ENCODE measurements at places on chromosomes 6 and 20.

DNA sequence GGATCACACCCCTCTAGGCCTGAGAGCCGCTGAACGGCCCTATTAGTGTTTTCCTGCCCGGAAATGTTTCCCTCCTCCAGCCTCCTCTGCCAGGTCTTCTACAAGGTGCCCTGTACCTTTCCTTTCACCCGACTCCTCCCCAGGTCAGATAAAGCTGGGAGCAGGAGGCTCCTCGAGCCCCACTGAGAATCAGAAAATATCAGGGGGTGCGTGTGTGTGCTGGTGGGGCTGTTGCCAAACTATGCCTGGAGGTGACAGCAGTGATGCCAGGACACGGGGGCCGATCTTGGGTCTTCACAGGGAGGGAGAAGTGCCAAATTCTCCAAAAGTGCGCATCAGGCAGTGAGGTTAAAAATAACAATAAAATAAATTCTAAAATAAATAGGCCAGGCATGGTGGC is 222.8 kb upstream of the RREB1 start:
- no peak for DNase-seq

DNA sequence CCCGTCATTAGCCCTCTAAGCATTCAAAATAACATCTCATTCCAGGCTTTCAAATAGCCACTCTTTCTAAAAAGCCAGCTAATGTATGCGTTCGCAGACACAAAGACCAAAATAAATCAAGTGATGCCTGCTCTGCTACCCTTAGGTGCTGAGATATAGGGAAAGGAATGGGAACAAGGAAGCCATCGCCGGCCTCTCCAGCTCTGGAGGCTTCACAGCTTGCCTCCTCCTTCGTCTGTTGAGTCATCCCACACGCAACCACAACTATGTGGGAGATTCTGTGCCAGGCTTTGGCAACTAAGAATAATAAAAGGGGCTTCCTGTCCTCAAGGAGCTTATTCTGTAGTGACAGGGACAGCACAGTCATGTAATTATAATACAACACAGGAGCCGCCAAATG is 27.3 kb upstream of the SLC22A23 start:
- no peak for DNase-seq

DNA sequence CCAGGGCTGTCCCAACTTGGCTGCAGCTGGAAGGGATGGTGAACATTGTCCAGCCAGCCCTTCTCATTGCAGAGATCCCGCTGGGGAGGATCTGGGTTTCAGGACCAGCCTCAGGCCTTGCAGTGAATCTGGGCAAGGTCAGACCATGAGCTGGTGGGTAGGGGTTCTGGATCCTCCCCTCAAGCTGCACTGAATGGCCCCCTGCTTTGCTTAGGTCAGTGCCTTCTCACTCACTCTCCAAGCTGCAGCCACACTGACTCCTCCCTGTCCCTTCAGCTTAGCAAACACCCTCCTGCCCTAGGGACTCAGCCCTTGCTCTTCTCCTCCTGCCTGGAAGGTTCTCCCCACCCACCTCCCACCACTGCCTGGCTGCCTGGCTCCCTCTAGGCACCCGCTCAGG is 95.3 kb upstream of the KCNG1 start:
- no peak for DNase-seq

DNA sequence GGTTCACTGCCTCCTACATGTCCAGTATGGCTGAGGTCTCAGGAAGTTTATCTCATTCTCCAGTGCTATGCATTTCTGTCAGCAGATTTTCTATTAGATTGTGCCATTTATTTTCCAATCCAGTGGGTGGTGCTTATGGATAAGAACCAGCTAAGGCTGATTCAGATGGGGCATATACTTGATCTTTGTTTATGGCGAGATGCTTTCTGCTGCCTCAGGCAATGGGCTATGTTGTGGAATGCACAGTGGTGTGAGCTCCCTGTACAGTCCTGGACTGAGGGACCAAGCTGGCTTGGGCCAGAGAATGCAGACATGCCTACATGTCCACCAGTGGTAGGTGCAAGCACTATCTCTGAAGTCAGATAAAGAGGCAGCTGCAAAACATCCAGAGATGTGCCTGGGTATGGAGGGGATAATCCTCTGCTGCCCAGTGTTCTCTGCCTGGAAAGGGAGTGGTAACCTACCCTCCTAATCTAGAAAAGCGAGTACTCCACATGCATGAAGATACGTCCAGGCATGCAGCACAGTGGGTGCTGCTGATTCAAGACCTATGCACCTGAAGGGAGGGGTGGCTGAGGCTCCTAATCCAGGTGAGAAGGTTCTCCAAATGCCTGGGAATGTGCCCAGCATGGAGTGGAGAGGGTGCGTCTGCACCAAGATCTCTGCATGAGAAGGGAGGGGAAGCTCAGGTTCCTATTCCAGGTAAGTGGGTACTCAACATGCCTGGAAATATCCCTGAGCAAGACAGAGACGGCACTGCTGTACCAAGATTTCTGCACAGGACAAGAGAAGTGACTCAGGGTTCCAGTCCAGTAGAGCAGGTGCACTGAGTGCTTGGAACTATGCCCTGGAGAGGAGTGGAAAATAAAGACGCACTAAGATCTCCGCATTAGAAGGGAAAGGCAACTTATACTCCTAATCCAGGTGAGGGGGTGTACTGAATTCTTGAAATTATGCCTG is 9.4 kb downstream of the CST4 start:
- no peak for DNase-seq

DNA sequence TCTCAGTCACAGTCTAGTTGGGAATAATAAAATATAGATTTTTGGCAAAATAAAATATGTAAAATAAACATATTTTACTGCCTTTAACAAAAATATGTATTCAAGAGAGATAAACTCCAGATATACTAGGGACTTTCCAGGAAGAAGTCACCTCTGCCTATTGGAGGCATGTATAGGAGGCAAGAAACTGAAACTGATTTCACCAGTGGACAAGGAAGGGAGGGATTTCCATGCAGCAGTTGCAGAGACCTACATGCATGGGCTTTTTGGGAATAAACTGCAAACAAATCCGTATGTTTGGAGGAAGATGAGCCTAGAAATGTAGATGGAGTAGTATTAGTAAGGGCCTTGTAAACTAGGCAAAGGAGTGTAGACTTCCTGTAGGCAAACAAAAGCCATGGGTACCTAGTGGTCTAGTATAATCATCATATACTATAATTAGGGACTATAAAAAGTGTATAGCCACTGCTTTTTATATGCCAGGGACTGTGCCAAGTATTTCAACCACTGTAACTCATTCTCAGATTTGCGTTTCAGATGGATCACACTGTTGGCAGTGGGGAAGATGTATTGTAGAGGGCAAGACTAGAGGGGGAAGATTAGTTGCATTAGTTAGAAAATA is 38.9 kb downstream of the CD109 start:
- no peak for DNase-seq

DNA sequence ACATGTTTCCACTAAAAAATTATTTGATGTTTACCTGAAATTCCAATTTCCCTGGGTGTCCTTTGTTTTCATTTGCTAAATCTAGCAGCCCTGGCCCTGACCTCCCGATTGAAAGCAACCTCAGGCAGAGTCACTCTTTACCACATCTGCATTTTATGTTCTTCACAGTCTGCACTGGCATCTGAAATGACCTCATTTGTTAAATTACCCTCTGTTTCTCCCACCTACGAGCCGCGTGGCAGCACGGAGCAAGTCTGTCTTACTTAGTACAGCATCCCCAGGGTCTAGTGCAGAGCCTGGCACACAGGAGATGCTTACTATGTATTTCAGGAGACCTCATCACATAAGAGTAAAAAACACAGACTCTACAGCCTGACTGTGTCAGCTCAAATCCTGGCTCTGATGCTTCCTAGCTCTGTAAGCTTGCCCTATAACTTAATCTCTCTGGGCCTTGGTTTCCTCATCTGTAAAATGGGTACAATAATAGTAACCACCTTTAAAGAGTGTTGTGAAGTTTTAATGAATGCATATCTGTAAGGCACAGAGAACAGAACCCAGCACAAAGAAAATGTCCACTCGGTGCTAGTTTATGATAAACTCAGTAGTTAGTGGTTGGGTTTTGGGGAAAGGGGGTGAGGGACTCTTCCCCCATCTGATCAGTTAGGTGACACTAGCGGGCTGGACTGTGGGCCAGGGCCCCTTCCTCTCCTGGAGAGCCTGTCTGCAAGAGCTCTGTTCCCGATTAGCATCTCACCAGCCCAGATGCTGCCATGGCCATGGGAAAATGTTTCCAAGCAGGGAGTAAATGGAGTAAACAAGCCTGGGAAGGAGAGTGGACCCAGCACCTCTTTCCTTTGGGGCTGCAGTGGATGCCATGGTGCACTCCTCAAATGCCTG is 88.2 kb downstream of the PREX1 start:
- no peak for DNase-seq

- no peak for DNase-seq
These were observed 26.7 kb downstream of the TNFAIP3 start for GRCh38 chr6:137893726-137894125.

DNA sequence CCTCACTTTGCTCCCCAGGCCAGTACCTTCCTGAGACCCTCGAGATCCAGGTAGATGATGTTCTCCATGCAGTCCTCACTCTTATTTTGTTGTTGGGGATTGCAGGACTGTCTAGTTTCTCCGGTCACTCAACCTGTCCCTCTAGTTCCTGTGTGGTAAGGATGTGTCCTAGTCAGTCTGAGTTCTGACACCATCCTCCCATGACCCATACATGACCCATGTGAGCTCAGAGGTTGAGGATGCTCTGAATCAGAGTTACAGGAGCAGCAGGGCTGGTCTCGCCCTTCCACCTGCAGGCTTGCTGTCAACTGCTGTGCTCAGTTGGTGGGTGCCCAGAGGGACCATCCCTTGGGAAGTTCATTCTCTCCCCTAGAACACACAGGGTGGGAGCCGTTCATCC is 11.9 kb upstream of the CST8 start:
- no peak for DNase-seq

- peak; percentile 26 for DNase-seq
These were observed 37.6 kb upstream of the MPC1 start for GRCh38 chr6:166420351-166420750.

Data from hypothalamus (tissue), 51 donors.